ENCODE measurements at places on chromosomes 3 and 15.
A peak's percentile ranks its signal among the peaks of the same experiment; 100 is the strongest.

GRCh38 chr3:110758208-110758607 is 313.4 kb upstream of the NECTIN3 start:
- no peak for DNase-seq

- no peak for DNase-seq
These were observed 40.5 kb upstream of the PIK3CB start for GRCh38 chr3:138875096-138875753.

- DNase-seq: no peak
These were observed 706.4 kb upstream of the NR2F2 start for GRCh38 chr15:95624100-95624499.

DNA sequence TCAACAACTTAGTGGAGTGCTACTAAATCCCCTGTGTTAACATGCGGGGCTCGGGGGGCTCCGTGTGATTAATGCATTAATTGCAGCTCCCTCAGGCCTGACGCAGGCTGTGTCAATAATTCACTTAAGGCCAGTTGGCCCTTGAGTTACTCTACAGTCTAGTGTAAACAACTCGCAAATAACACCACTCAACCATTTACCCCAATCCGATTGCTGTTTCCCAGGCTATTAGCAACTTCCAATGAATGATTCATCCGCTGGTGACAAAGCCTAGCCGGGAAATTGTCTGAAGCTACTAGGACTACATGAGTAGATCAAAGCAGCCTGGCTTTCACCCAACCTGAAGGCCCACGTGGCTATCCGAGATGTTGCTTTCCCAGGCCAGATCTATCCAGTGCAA is 121.3 kb upstream of the SOX14 start:
- DNase-seq: no peak

DNA sequence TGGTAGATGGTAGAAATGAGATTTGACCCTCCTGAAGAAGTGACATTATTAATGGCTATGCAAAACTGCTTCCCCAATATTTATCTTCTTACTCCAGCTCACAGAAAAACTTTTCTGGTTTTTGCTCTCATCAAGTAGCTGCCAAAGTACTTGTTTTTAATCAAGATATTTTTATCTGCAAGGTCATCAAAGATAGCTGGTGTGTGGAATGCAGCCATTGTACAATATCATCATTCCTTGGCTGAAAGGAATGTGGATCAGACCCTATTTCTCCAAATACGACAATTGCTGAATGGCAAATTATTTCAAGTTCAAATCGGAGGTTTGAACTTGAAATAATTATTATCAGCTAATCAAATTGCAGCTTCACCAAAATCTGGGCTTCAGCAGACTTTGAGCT is 126.9 kb upstream of the SLC7A14 start:
- no peak for DNase-seq

DNA sequence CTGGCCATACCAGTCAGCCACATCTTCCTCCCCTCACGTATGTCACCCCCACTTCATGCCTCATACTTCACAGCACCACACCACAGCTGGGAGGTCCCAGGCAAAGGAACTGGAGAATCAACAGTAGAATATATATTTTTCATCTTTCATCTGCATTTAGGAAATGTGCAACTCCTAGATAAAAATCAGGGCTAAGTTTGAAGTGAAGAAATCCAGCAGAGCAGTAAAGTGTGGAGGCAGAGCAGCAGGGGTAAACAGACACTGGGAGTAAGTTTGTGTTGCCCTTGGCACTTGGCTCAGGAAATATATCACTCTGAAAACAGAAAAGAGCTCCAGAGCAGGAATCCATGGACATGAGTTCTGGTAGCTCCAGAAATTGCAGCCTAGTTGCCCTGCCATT is 2.8 kb upstream of the HERC1 start:
- DNase-seq: no peak

- DNase-seq: no peak
These were observed 24.4 kb downstream of the ISG20 start for GRCh38 chr15:88663141-88663621.

DNA sequence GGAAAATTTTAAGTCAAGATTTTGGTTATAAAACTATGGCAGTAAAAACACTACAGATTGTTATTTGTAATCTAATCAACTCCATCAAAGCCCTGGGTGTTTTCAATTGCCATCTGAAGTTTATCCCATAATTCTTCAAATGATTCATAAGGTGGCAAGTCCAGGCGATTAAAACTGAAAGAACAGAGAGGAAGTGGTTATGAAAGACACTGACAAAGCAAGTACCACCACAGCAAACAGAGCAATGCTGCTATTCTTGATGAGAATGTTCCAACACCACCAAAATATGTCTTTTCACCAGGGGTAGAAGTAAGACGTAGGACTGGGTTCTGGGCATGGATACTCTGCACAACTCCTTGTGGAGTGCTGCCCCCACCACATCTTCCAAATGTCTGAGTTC is 86.9 kb upstream of the PRTG start:
- peak; percentile 81 for DNase-seq

DNA sequence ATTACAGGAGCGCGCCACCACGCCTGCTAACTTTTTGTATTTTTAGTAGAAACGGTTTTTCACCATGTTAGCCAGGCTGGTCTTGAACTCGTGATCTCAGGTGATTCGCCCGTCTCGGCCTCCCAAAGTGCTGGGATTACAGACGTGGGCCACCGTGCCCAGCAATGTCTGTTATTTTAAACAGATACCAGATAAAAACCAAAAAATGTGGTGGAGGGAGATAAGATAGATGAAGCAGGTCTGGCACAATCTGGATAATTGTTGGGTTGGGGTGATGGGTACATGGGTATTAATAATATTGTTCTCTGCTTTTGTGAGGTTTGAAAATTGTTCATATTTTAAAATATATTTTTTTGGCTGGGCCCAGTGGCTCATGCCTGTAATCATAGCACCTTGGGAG is 4.7 kb downstream of the RNF111 start:
- DNase-seq: no peak

DNA sequence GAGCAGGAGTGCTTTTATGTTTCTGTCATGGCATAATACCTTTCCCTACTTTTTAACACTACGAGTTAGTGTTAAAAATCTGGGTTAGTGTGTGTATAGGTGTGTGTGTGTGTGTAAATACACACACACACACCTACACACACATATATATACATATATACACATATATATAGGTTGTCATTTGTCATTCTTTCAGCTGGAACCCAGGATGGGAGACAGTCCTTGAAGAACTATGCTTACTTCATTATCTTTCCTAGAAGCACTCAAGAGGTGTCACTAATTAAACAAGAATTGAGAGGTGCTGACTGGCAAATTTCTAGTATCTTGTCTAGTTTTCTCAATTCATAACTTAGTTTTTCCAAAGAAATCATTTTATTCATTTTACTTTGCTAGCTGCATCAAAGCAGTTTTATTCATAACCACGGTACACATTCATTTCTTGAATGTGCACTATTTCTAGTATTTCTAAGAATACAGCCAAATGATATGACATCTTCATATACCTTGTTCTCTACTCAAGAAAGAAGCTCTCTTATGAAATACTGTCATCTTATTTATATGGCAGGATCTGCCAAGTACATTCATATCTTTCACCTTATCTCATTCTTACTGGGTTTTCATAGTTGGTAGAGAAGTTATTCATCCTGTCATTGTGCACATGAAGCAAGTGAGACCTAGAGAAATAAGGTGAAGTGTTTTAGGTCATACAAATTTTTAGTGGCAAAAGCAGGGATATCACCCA is 46.6 kb downstream of the ISL2 start:
- DNase-seq: no peak

DNA sequence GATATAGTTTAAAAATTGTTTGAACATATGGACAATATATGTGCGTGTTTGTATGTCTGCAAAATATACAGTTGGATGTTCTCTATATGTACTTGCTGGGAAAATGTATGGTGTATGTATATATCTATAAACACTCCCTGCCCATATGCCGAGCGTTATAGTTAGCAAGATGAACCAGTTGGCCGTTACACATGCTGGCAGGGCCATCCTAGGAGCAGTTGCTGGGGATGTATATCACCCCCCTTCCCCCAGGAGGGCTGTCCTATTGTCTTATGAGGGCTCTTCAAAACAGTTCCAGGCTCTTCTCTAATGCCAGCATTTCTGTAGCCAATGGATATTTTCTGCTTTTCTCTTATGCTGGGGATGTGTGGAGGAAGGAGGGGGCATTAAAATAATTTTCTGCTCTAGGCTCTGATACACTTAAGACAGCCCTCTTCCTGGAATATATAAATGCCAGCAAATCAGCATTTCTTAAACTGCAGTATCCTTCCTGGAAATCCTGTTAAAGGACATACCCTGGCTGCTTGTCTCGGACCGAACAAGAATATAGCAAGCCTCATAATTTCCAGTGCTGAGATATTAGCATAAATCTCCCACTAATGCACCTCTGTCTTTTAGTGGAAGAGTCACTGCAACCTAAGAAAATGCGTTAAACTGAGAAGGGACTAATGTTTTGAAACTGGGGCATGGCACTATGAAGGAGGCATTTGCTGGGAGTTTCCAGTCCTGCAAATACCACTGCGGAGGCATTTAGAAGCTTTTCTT is 134.4 kb downstream of the MDFIC2 start:
- no peak for DNase-seq

DNA sequence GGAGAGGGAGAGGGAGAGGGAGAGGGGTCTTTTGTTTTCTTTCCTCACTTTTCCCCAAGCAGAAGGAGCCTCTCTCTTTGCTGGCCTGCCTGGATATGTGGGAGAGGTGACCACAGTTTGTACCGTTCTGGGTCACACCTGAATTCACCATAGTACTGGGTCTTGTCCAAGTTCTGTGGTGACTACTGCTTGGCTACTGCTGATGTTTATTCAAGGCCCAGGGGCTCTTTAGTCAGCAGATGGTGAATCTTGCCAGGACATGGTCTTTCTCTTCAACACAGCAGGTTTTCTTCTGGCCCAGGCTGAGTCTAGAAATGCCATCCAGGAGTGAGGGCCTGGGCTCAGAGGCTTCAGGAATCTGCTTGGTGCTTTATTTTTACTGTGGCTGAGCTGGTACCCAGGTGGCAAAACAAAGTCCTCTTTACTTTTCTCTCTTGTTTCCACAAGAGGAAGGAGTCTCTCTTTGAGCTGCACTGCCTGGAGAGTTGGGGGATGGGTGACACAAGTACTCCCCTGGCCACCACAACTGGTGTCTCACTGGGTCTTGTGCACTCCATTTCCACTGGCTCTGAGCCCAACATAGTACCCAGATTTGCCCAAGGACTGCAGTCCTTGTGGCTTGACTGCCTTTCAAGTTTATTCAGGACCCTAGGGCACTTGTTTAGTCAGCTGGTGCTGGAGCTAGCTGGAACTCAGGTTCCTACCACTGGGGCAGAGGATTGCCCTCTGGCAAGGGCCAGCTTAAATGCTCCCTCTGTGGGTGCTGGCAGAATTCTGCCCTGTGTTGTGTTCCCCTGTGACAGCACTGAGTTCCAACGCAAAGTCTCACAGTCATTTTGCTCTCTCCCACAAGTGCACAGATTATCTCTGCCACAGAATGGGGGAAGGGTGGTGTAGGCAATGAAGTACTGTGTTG is 16.8 kb upstream of the CCNDBP1 start:
- no peak for DNase-seq

GRCh38 chr3:127908951-127909350 is 6.1 kb upstream of the KBTBD12 start:
- no peak for DNase-seq

GRCh38 chr3:48370333-48370713 is 1.7 kb upstream of the FBXW12 start:
- no peak for DNase-seq

GRCh38 chr15:95644100-95644875 is 686.2 kb upstream of the NR2F2 start:
- DNase-seq: peak; percentile 10

GRCh38 chr15:70415398-70415797 is 317.7 kb upstream of the TLE3 start:
- DNase-seq: no peak

All from MV-4-11 (cell line).